ENCODE measurements at places on chromosomes 11 and 22. TPM values are rescaled to one million over a fixed set of nuclear protein-coding genes. Genes with fewer than 3 reads are reported as not detected.

- DNase-seq = no peak
These were observed 6.3 kb downstream of the KCNJ11 start for GRCh38 chr11:17382046-17382728.

LRRC4C gene
- total RNA-seq = not detected

OR9Q2 gene
- total RNA-seq = not detected

C11orf65 gene
- total RNA-seq = 1.9 TPM

- DNase-seq = peak; percentile 5
These were observed 136.4 kb downstream of the CCDC81 start for GRCh38 chr11:86511086-86511551.

DNA sequence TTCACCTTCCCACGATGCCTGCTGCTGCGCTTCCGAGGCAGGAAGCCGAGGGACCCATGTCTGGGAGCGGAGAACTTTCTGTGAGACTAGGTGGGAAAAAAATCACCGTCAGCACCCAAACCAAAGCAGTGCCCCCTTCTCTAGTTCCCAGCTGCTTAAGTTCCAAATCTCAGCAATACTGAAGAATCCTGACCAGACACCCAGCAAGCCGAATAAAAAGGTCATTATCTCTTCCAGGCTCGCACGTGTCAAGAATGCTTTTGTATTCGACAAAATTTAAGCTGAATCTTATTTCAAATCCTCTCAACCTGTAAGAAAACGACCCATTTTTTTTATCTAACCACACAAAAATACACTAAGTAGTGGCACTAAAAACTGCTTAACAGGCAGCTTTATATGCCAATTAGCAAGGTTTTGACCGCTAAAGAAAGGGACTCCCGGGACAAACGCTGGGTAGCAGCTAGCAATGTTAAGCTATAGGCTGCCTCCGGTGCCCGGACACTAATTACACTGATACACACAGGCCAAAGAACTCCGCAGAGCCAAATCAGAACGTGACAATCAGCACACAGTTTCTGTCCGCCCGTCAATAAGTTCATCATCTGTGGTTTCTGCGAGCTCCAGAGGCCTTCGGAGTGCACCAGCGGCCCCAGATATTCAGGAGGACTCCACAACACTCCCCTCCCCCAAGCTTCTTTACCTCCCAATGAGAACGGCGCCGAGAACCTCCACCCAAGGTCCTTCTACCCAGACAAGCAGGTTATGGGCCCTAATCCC lies 728 bp downstream of the RPL3 start:
- peak; percentile 26 for DNase-seq

DNA sequence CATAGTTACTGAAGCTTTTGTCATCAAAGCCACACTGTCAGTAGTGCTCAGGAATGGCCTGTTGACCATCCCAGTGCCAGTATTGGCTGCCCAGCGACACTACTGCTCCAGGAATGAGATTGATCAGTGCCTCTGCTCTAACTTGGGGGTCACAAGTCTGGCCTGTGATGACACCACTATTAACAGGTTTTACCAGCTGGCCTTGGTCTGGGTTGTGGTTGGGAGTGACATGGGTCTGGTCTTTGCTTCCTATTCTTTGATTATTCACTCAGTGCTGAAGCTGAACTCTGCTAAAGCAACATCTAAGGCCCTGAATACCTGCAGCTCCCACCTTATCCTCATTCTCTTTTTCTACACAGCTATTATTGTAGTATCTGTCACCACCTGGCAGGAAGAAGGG lies 21.5 kb downstream of the OR56B4 start:
- DNase-seq = no peak

DNA sequence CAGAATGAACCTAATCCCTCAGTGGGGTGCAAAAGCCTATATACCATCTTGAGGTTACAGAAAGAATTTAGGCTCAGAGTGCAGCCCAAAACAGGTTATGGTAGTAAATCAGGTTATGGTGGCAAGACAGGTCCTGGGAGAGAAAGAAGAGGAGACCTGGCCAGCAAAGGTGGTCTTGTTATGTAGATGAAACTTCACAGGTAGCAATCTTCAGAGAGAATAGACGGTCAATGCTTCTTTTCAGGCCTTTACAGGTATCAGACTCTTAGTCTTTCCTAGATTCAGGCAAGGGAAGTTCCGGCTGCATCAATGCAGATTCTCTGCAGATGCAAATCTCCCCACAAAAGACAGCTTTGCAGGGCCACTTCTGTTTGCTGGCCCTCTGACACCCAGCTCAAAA lies 45.8 kb upstream of the SORL1 start:
- no peak for DNase-seq

DNA sequence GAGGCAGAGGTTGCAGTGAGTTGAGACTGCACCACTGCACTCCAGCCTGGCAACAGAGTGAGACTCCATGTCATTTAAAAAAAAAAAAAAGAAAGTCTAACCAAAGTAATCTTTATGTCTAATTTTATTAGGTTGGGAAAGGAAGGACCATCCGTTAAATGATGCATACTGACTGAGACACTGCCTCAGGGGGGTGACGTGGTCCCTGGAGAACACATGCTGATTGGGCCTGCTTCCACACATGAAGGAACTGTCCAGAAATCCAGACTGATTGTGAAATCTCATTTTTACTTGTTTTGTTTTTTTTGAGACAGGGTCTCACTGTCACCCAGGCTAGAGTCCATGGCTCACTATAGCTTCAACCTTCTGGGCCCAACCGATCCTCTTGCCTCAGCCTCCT lies 5.5 kb downstream of the SF3A1 start:
- DNase-seq = no peak

WNT7B gene
- total RNA-seq = not detected

- DNase-seq = no peak
These were observed 32.1 kb downstream of the A4GALT start for GRCh38 chr22:42688241-42689211.

POU2AF2 gene
- not detected for total RNA-seq

SMC1B gene
- 2.1 TPM for total RNA-seq

GRCh38 chr11:12999597-12999996 lies 9.5 kb upstream of the RASSF10 start:
- DNase-seq = no peak

DNA sequence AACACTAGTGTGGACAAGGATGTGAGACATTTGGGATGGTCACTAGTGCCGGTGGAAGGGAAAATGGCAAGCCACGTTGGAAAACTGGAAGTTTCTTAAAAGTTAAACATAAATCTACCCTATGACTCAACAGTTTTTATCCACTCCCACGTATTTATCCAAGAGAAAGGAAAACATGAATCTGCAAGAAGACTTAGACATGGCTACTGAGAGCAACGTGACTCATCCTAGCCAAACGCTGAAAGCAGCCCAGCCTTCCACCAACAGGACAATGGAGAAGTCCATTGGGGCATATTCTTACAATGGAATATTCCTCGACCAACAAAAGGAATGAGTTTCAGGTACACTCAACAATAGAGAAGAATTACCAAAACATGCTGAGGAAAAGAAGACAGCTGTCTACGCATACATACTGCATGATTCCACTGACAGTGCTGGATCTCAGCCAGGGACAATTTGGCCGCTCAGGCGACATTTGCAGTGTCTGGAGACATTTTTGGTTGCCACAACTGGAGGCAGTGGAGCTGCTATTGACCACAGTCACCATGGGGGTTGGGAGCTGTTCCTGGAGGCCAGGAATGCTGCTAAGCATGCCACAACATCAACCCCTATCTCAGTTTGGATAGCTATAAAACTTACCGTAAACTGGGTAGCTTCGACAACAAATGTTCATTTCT lies 21.2 kb downstream of the SYT13 start:
- no peak for DNase-seq

MS4A1 gene
- 7.3 TPM for total RNA-seq

- no peak for DNase-seq
These were observed 7.3 kb upstream of the SYCE3 start for GRCh38 chr22:50569896-50570535.

SYT7 gene
- total RNA-seq = not detected

- no peak for DNase-seq
These were observed 32.9 kb downstream of the IFT27 start for GRCh38 chr22:36743011-36743410.

- DNase-seq = no peak
These were observed 1233.8 kb upstream of the CNTN5 start for GRCh38 chr11:97786961-97787360.

DNA sequence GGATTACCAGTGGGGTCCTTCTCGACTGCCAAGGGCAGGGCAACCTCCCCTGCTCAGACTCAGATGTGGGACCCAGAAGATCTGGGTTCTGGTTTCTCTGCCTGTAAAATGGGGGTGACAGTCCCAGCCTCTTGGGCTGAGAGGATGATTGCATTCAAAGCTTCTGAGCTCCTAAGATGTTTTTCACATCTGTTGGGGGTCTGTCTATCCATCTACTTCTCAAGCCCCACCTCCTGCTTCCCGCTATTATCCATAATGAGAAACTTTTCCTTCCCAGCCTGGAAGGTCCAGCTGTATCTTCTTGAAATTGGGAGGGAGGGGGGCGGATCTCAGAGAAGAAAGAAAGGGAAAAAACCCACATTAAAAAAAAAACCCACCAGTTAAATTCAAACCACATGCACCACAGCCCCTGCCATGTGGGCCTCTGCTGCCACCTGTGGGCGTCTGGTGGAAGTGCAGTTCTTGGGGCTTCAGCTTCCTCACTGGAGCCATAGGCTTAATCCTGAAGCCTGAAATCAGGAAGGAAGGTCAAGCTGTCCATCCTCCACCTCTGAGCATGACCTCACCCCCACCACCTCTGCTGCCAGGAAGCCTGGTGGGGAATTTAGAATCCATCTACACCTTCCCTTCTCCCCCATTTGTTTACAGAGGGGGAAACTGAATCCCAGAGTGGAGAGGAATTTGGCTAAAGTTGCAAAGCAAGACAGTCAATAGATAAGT lies 27.3 kb downstream of the ARHGEF17 start:
- DNase-seq = peak; percentile 69

RIMBP3B gene
- 0.19 TPM for total RNA-seq

DNA sequence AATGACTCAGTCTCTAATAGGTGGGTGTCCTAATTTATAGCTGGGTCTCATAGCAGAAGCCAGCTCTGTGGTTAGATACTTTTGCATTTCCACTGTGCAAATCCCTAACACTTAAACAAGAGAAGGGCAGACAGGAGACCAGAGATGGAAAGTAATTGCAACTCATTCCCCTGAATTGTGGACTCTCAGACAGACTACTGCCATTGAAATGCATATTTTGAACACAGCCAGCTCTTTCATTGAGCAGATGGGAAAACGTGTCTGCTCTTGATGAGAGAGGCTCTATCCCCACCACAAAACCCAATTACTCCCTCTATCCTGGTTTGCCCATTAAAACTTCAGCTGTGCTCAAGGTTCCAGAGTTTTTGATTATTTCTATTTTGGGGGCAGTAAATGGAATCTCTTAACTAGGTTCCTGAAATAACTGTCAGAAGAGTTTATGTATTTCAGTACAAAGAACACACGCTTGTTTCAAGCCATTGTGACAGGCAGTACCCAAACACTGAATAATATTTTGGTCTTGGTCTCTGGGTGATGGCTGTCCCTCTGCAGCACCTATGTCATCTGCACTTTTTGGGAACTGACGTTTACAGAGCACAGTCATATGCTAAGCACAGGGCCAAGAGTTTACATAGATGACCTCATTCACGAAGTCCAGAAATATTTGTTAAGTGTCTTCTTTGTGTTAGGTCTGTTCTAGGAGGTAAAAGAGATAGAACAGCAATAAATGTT lies 41.7 kb downstream of the FAM227A start:
- DNase-seq = no peak

GRCh38 chr22:43000441-43001175 lies 14.3 kb downstream of the PACSIN2 start:
- peak; percentile 42 for DNase-seq

TMPRSS6 gene
- total RNA-seq = 2.0 TPM

GRCh38 chr22:44363013-44363979 lies 50.5 kb upstream of the SHISAL1 start:
- DNase-seq = no peak

KCNE3 gene
- total RNA-seq = not detected

DNA sequence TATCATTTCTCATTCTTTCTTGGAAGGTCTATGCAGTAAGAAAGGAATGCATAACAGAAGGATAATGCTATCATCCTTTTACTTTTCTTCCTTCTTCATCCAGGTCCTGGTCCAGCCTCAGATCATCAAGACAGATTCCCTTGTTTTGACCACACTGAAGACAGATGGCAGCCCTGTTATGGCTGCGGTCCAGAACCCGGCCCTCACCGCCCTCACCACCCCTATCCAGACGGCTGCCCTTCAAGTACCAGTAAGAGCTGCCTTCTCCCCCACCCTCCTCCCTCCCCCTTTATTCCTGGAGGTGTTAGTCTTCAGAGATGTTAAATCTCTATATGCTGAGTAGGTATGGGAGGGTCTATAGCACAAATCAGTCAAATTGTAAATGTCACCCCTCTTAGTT lies 37.9 kb downstream of the SREBF2 start:
- no peak for DNase-seq

- DNase-seq = no peak
These were observed 49.0 kb upstream of the PPP6R3 start for GRCh38 chr11:68411501-68411991.

PTS gene
- total RNA-seq = 31.0 TPM

DNA sequence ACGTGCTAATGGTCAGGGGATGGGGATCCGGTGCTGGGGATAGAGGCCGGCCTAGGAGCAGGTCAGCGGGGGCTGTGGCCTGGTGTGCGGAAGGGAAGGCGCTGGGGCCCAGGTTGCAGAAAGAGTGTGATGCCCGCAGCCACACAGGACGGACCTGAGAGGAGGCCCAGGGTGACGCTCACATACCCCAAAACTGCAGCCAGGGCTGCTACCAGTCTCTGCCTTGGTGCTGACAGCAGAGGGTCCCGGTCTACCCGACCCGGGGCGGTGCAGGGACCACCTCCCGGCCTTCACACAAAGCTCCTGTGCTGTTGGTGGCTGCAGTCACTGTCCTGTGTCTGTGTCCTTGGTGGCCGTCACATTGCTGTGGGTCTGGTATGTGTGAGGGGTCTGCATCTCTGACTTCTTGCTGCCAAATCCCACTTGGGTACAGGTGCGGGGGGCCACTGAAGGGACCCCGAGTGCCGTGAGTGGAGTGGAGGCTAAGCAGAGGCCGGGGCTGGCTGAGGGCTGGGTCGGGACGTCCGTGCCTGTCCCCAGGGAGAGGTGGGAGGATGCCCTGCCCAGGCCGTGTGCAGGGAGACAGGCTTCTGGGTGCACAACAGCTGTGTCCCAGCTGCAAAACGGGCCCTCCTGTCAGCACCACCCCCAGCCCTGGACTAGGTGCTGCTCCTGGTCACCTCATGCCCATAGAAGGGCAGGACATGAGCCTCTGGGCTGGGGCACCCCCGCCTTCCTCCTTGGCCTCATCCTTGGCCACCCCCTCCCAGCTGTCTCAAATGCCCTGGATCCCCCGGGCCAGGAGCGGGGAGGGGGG lies 1.5 kb downstream of the LSP1 start:
- DNase-seq = peak; percentile 38

GRCh38 chr22:47379037-47379436 lies 616.6 kb downstream of the TBC1D22A start:
- DNase-seq = no peak

OR51B4 gene
- not detected for total RNA-seq

All from activated naive CD8-positive, alpha-beta T cell treated with anti-CD3 and anti-CD28 coated beads for 36 hours (primary cell).